EL (cell line): ENCODE measurements at places on chromosomes 3 and 15.

DNA sequence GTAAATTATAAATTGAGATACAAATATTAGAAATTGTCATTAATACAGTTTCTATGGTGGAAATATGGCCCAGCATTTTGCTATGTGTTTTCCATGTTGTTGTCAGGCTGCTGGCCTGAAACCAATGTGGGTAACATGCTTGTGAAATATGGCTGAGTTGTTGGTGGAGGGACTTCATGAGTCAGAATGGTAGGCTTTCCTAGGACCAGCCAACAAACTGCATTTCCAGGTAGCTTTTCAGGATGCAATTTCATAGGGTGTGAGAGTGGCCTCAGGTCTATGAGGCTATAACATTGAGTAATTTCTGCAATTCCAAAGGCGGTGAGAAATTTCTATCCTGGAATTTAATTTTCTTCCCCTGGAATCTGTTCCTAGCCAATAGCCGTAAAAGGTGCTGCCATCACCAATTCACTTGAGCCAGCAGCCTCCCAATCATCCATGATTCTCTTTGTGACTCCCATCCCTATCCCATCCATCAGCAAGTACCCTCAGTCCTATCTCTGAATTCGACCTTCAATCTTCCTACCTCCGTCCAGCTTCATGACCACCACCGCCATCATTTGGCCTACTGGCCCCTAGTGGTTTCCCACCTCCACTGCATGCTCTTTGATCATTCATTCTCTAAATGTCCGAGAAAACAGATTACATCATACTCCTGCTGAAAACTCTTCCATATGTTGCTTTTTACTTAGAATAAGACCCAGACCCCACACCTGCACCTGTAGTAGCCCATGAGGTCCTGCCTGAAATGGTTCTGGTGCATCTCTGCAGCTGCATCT is 276.6 kb upstream of the CFAP20DC start:
- DNase-seq, result no peak

DNA sequence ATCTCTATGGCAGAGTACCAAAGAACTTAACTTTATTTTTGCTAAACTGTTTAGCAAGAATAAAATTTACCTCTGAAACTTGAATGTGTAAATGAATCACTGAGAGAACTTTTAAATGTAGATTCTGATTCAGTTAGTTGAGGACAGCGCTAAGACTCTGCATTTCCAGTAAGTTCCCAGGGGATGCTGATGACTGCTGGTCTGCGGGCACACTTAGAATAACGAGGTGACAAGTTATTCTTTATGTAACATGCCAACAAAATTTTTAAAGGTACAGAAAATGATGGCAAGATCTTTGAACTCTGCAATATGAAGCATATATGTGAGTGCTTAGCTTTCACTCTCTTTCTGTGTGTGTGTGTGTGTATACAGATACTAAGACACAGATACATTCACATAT is 56.4 kb downstream of the TGFBR2 start:
- DNase-seq, result no peak

- no peak for DNase-seq
Measured at GRCh38 chr3:123021388-123021787, 6.2 kb downstream of the SEMA5B start.

GRCh38 chr15:77815015-77815414 is 182.3 kb upstream of the LINGO1 start:
- no peak for DNase-seq

DNA sequence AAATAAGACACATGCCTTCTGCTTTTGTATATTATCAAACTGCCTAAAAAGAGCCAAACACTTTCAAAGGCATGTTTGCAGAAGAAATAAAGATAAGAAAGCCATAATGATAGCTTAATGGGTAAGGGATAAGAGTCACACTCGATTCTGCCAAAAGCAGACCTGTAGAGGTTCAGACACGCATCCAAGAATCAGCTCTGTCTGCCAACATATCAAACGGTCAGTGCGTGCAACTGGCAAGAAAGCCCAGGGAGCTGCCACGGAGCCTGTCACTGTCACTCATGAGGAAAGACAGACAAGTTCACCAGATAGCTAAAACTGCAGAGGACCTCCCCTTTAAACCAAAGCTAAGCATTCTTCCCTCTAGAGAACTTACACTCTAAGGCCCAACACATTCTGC is 23.2 kb downstream of the DCP1A start:
- DNase-seq, result no peak
